Ovary (tissue), 10 donors: ENCODE measurements at places on chromosomes 1 and 21. TPM values are rescaled to one million over a fixed set of nuclear protein-coding genes. Genes with fewer than 3 reads are reported as not detected.

- DNase-seq: no peak
Observed at GRCh38 chr21:38489729-38490128, 8.5 kb downstream of the ERG start.

GRCh38 chr1:34236089-34236488 lies 59.4 kb downstream of the C1orf94 start:
- no peak for DNase-seq

The FAM131C gene
- total RNA-seq: not detected

The IGSF3 gene
- total RNA-seq: 1.0 TPM

GRCh38 chr1:229139331-229140118 lies 131.4 kb upstream of the RAB4A start:
- no peak for DNase-seq

DNA sequence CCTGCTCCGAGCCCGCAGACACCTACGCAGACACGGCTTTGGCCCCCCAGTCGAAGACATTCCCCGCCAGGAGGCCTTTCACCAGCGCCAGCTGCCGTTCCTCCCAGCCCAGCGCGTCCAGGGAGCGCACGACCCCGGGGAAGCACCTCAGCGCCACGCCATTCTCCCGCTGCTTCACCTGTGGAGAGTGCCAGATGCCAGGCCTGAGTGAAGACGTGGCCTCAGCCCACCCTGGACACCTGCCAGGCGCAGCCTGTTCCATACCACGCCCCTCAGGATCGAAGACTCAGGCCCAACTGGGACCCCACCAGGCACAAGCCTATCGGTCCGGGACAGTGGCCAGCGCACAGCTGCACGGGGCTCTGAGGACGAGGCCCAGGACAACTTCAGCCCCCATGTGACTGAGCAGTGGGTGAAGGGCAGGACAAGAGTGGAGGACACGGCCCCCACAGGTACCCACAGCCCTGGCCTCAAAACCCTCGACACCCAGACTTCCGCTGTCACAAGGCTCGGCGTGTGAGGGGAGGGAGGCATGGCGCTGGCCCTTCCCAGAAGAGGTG lies 13.5 kb downstream of the PANK4 start:
- no peak for DNase-seq

GRCh38 chr1:113879739-113880038 lies 7.7 kb downstream of the BCL2L15 start:
- DNase-seq: no peak

The CYB5RL gene
- total RNA-seq: 2.3 TPM

DNA sequence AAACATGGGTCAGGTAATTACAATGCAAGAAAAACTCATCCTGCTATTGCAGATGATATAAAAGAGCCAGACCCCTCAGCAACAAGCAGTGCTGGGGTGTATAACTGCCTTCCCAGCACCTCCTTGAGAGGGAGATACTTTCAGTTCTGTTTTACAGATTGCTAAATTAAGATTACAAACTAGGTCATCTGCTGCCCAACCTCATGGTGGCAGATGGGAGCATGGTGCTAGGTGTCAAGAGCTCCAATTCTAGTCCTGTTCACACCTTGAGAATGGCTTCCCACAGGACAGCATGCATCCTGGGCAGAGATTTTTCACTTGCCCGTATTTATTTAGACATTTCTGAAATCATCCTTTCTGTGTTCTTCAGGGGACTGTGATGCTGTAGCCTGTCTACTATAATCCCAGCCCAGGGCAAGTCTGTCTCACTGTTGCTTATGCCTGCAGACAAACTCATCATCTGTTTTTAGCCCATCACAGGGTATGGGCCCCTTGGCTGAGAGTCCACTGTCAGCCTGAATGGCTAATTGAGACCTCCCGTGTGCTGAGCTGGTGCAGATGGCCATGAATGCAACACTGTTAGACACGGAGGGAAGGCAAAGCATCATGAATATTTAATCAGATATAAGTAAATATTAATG lies 40.2 kb upstream of the PBX1 start:
- DNase-seq: no peak

The KDF1 gene
- total RNA-seq: not detected

GRCh38 chr1:25090707-25091422 lies 141.4 kb downstream of the SYF2 start:
- no peak for DNase-seq

The RGS4 gene
- 0.83 TPM for total RNA-seq

The TMEM82 gene
- not detected for total RNA-seq

DNA sequence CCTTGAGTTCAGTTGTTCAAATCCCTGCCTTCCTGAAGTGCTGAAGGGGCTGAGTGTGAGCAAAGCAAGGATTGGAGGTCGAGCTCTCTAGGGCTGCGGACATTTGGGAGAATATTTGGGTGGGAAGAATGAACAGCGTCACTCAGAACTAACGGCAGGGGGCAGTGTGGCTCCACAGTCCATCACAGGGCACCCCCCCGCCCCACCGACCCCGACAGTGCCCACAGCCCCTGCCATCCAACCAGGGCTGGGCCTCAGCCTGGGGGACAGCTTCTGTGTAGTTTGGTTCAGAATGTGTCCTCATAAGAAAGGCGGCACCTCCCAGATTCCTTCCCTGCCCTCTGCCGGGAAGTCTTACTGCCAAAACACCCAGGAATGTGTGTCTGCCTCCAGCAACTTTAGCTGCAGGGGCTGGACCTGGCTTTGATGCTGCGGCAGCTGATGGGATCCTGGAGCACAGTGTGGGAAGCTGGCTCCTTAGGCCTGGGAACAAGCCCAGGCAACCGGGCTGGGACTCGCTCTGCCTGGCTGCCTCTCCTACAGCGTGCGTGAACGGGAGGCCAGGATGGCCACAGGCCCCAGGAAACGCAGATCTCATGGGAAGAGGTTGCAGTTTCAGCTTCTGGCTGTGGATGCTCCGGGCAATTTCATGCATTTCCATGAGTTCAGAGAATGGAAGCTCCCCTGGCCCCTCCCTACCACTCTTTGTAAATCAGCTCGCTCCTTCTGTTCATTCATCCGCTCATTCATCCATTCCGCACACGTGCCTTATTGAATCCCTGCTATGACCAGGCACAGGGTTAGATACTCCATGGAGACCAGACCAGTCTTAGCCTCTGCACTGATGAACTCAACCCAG lies 104.9 kb upstream of the TMPRSS2 start:
- peak; percentile 88 for DNase-seq

- DNase-seq: peak; percentile 61
Observed at GRCh38 chr1:25619101-25619890, 2.7 kb downstream of the MAN1C1 start.

The FAM72B gene
- total RNA-seq: 1.8 TPM

GRCh38 chr1:35559317-35559944 lies 1.8 kb downstream of the NCDN start:
- DNase-seq: no peak

DNA sequence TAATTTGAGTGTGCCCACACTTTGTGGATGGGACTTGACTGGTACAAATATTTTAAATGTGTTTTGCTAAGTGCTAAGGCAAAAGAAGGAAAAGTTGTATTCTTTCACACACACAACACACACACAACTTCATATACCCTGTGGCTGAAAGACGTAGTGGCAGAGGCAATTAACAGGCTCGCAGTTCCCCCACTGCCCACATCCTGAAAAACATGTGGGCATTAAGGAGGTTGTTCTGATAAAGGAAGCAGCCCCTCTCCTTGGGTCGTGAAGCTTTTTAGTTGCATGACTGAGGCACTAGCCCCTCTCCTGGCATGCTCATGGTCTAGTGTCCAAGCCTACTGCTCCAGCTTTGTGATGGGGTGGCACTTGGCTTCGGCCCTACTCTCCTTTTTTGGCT lies 14.3 kb upstream of the ADAM30 start:
- no peak for DNase-seq

- no peak for DNase-seq
Observed at GRCh38 chr1:1622010-1622787, 6.9 kb downstream of the MIB2 start.

- no peak for DNase-seq
Observed at GRCh38 chr21:44434568-44434925, 20.8 kb upstream of the LRRC3 start.

- no peak for DNase-seq
Observed at GRCh38 chr1:19625291-19625937, 18.7 kb upstream of the NBL1 start.

The OR2L8 gene
- total RNA-seq: not detected

The PRXL2B gene
- 20.2 TPM for total RNA-seq

DNA sequence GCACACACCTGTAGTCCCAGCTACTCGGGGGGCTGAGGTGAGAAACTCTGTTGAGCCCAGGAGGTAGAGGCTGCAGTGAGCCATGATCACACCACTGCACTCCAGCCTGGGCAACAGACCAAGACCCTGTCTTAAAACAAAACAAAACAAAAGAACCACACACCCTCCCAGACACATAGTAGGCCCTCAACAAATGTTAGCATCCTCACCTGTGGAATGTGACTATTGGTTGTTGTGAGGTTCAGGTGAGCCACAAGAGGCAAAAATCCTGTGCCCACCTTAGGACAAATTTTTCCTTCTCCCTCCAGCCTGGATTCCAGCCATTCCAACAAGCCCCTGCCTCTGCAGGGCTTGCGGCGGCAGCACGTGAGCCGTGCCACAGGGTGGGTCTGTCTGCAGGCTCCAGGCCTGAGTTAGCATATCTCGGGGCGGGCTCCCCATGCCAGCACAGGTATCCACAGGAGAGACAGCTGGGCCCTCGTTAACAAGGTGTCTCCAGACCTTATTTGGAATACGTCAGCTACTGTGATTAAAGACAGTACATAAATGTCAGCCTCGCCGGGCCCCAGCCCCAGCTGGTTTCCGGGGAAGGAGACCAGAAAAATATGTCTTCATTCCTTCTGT lies 17.4 kb downstream of the C1QB start:
- DNase-seq: no peak

DNA sequence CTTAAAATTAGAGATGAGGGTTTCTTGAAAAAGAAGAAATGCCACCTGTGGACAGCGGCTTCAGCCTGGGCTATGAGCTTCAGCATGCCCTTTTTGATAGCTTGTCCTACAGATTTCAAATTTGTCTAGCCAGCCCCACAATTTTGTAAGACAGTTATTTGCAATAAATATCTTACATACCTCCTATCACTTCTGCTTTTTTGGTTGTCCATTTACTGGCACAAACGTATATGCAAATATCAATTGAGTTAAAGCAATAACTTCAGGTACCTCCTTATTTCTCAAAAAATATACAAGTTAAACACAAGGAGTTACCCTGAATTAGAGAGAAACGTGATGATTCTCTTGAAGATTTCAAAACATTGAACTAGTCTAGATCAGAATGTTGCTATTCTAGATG lies 53.5 kb downstream of the OLFM3 start:
- no peak for DNase-seq

GRCh38 chr1:219130366-219130935 lies 43.2 kb upstream of the LYPLAL1 start:
- no peak for DNase-seq

DNA sequence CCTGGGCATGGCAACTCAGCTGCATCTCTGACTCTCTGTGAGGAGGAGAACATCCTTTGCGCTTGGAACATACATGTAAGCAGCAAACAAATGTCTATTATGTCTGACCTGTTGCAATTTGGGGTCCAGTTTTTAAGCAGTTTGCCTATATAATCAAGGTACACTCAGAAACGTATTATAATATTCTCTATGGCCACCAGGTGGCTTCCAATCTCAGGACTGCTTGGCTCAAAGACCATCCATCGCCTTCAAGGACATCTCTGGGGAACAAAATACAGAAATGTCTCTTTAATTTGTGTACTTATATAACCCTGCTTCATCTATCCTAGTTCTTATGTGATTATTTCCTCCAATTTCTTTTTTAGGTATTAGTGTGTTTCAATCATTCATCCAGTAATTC lies 227.2 kb downstream of the OLFM3 start:
- DNase-seq: no peak

DNA sequence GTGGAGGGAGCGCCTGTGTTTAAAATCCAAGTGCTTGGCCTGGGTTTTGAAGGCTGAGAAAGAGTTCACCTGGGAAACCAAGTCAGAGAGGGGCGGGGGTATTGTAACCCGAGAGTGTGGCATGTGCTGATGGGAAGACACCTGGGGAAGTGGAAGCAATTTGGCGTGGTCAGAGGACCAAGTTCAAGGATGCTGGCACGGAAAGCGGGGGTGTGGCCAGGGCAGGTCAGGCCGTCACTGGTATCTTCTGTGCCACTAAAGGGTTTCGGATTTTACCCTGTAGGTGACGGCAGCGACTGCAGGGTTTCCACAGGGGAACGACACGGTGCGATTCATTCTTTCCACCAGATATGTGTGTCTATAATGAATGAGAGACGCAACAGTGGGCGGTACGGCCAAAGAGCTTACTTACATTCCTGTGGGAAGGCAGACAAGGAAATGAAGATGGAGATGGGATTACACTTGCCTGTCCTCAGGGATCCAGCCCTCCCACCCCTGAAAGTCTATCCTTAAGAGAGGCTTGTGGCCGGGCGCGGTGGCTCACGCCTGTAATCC lies 31.3 kb downstream of the CA6 start:
- no peak for DNase-seq

DNA sequence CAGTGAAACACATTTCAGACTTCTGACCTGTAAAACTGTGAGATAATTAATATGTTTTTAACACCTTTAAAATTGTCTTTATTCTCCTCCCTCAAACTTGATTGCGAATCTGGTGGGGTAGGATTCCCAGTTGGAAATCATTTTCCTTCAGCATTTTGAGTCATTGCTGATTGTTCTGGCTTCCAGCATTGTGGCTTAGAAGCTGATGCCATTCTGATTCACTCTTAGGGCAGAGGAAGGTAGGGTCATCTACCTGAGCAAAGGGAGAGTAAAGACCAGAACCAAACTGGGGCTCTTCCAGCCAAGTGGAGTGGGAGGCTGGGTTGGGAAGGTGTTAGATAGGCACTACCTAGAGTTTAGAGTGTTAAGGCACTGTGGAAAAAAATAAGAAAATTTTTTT lies 61.2 kb downstream of the MPZL1 start:
- no peak for DNase-seq

The CLDN17 gene
- total RNA-seq: not detected

The SRM gene
- total RNA-seq: 75.0 TPM

DNA sequence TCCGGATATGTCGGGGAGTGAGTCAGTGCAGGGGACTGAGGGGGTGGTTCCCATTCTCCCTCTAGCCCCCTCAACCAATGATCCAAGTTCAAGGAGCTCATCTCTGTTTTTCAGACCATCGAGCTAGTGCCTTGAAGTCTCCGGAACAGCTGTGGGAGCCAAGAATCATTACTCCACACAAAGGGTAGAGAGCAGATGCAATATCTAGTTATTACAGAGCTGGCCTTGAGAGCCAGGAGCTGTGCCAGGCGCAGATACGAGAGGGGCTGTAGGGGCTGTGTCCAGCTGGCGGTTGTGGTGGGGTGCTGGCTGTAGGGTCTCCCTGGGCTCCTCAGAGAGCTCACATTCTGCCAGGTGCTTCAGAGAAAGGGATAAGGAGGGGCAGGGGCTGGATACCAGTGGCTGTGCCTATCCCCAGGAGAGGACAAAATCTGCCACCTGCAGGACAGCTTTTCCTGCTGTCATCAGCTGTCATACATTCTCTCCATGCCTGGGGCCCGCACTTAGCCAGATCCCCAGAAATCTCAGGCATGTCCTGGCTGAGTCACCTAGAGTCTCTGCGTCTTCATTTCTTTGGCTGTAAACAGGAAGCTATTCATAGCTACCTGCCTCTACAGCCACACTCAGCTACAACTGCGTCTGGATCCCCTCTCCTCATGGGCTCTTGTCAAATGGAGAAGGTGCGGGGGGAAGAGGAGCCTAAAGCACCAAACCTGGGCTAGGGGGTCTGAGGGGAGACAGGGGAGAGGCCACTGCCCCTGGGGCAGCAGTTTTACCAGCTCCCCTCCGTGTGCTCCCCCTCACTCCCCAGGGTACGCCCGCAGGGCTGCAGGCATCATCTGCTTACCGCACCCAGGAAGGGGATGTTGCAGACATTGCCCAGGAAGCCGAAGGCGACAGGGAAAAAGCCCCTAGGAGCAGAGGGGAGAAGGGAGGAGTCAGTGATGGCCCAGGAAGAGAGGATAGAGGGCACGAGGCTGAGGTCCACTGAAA lies 2.4 kb upstream of the KISS1 start:
- peak; percentile 37 for DNase-seq

GRCh38 chr1:147771226-147772125 lies 11.1 kb upstream of the GJA5 start:
- DNase-seq: no peak
